ENCODE measurements at places on chromosomes 5 and 9.

GRCh38 chr5:67363180-67363709 lies 166.6 kb upstream of the CD180 start:
- DNase-seq = no peak

GRCh38 chr5:4804691-4805360 lies 335.3 kb upstream of the ADAMTS16 start:
- DNase-seq = no peak

- DNase-seq = no peak
Measured at GRCh38 chr5:80925931-80926330, 34.2 kb upstream of the RASGRF2 start.

DNA sequence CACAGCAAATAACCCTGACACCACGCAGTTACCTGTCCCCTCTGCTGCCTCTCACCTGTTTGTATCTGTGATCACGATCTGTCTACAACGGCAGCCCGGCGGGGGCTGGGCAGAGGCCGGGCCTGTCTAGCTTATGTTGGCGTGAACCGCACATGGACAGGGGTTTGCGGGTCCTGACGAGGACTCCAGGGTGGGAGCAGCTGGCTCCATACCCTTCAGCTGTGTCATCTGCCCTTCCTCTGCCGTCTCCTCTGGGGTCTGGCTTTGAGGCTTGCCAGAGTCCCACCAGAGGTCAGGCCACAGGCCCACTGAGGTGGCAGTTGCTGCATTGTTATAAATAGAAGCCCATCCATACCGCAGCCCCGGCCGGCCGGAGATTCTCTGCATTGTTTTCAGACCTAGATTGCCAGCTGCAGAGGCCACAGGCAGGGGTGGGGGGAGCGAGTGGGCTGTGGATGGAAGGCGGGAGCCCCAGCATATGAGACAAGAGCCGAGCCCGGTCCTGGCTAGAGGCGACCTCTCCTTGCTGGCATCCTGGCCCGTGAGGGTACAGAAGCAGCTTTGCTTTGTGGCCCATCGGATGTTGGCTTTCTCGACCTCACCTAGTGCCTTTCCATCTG lies 37.8 kb downstream of the FAM78A start:
- no peak for DNase-seq

GRCh38 chr9:135334953-135335460 lies 144.6 kb upstream of the PPP1R26 start:
- DNase-seq = no peak

DNA sequence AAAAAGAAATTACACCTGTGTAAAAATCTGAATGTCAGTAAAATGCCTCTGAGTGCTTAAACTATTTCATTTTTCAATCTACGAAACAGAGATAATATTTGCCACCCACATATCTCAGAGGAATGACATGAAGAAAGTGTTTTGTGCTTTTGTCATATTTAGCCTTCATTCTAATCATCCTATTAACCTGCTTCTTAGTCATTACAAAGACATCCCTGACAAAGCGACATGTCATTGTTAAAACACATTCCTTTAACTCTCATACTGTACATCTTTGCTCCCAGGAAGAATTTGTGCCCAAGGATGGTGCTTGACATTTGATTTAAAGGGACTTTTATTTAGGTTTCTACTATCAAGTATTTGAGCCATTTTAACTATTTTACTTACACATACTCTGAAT lies 275.9 kb downstream of the DMRTA1 start:
- no peak for DNase-seq

DNA sequence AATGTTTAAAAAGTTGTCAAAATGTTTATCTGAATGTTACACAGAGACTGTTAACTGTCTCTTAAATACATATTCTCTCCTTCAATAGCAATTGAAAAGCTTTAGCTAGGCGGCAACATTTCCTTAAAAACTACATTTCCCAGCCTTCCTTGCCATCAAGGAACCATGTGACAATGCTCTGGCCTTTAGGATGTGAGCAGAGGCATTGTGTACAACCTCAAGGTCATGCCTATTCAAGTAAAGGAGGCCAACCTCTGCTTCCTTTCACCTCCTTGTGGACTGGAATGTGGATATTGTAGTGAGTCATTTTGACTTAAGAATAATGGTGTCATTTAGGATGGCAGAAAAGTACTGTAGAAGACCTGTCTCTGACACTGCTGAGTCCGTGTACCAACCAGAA lies 23.7 kb upstream of the MROH2B start:
- DNase-seq = no peak

- DNase-seq = no peak
Measured at GRCh38 chr5:158819840-158820620, 279.7 kb downstream of the EBF1 start.

- no peak for DNase-seq
Measured at GRCh38 chr9:28750136-28750535, 1176.9 kb upstream of the C9orf72 start.
